ENCODE measurements at places on chromosomes 5 and 9.

- DNase-seq: no peak
These were observed 33.6 kb upstream of the TRIM32 start for GRCh38 chr9:116653348-116654058.

GRCh38 chr9:121811140-121811539 is 159.7 kb downstream of the DAB2IP start:
- DNase-seq: no peak

- DNase-seq: no peak
These were observed 479.3 kb downstream of the ARHGEF28 start for GRCh38 chr5:74105126-74105780.

DNA sequence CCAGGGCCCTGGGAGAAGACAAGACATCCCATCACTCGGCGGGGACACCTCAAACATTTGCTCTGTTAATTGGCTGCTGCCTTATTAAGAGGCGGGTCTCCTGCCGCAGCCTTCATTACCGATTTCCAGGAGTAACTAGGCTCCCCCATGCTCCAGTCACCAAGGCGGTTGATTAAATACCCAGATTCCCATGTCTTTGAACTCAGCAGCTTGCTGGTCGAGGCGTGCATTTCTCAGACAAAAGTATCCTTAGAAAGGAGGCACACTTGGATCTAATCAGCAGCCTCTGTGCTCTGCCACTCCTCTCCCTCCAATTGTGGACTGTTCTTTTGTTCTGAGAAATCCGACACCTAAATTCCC is 228.8 kb downstream of the FSTL4 start:
- no peak for DNase-seq

- no peak for DNase-seq
These were observed 22.2 kb upstream of the ZBTB34 start for GRCh38 chr9:126838055-126838811.

- DNase-seq: no peak
These were observed 21.8 kb downstream of the MCTP1 start for GRCh38 chr5:95262933-95263660.

Data from T follicular helper cell (primary cell).